HepG2 (cell line): ENCODE measurements at places on chromosomes 5 and 9.

DNA sequence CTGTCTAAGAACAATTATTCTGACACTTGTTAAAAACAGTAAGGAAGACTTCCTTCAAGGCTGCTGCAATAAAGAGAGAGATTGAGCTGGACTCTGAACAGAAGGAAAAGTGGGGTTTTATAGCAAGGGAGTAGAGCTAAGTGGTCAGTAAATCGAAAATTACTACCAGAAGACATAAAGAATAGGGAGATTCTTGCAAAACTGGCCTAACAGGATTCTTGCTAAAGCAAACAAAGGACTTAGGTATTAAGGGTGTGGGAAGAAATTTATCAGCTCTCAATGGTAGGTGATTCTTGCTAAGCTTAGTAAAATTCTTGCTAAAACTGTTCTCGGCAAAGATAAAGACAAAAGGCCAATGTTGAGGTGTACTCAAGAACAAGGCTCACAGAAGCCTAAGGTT lies 300.5 kb downstream of the SLCO4C1 start:
- DNase-seq, result no peak

- no peak for DNase-seq
Measured at GRCh38 chr5:51375084-51375483, 8.2 kb upstream of the ISL1 start.

DNA sequence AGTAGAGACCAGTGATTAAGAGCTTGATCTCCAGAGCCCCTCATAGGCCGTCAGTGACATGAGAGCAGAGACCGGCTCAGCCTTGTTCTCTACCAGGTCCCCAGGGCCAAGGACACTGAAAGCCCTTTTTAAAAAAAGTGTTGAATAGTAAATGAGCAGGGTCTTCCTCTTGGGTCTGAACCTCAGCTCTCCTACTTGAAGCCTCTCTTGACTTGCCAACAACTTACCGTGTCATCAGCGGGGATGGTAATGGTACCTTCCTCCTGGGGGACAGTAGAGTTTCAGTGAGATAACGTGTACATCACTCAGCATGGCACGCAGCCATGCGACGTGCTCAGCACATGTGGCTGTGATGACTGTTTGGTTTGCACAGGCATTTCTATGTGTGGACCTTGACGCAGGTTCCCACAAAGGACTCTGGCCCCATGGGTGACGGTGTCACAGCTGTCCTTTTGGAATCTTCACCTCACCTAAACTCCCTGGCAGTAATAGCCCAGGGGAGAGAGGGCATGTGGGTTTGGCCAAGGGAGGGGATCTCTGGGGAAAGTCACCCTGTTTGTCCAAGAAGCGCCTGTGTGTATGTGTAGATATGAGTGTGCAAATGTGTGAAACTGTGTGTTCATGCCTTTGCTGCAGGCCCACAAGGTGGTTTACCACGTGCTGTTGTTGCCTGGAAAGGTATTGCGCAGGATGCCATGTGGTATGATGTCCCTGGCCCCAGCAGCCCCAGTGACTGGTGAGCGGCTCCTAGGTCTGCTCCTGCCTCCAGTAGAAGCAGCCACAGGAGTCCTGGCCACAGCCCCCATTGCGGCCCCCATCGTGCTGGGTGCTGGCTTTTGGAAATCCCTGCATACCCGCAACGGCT lies 18.7 kb downstream of the ERGIC1 start:
- peak; percentile 88 for DNase-seq

- no peak for DNase-seq
Measured at GRCh38 chr9:70229026-70229425, 29.8 kb upstream of the SMC5 start.

GRCh38 chr5:31186672-31187267 lies 6.7 kb upstream of the CDH6 start:
- peak; percentile 37 for DNase-seq

- no peak for DNase-seq
Measured at GRCh38 chr9:124594225-124594624, 87.0 kb upstream of the NR5A1 start.

DNA sequence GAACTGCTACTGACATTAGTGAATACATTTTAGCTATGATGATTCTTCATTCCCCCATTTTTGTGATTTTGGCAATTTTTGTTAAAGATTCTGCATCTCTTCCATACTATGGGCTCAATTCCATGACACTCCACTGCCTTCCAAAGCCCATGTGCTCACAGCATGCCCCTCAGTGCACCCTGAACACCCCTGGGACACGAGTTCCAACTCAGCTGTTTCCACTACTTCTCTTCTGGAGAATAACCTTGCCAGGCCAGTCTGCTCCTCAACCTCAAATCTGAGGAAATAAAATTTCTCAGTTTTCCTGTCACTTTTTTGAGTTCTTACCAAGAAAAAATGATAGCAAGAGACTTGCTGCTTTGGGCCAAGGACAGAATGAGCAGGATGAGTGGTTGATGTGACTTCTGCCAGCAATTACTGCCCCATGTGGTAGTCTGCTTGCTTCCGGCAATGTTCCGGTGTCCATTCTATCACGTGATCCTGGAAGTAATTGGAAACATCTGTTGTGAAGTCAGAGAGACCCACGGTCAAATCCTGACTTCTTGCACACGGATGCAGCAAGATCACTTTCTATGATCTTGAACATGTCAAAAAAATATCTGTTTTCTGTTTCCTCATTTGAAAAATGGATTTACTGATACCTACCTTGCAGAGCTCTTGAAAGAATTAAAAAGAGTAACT lies 58.3 kb downstream of the EGFLAM start:
- DNase-seq, result no peak

DNA sequence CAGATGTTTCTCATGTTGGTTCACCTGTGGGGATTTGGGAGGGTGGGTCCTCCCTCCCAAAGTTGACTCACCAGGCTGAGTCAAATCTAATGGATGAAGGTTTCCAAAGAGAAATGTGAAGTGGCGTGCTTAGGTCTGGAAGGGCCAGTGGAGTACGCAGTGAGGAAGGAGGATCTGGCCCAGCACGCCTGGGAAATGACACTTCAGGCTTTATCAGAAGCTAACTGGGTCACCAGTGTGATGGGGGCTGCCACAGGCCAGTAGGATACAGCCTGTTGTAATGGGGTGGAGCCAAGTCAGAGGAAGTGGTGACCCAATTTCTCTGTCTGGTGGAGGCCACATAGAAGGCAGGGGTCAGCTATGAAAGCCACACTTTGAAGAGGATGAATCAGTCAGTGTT lies 18.0 kb downstream of the POLR1E start:
- DNase-seq, result no peak

- DNase-seq, result no peak
Measured at GRCh38 chr5:94397508-94397907, 220.9 kb downstream of the KIAA0825 start.

- DNase-seq, result no peak
Measured at GRCh38 chr9:137128862-137129455, 10.0 kb upstream of the GRIN1 start.

GRCh38 chr5:112125903-112126302 lies 293.2 kb downstream of the EPB41L4A start:
- no peak for DNase-seq

- DNase-seq, result no peak
Measured at GRCh38 chr9:79562749-79563386, 8.9 kb upstream of the TLE4 start.
